ENCODE measurements at places on chromosomes 12 and 14. TPM values are rescaled to one million over a fixed set of nuclear protein-coding genes. Genes with fewer than 3 reads are reported as not detected.

RPL10L gene
- total RNA-seq: not detected

GLI1 gene
- total RNA-seq: 3.0 TPM

RBP5 gene
- total RNA-seq: not detected

INSM2 gene
- total RNA-seq: 0.07 TPM

C3AR1 gene
- not detected for total RNA-seq

TSHR gene
- total RNA-seq: not detected

PCED1B gene
- 1.0 TPM for total RNA-seq

TOMM20L gene
- total RNA-seq: not detected

KLRB1 gene
- total RNA-seq: not detected

HCAR1 gene
- 4.7 TPM for total RNA-seq

ARHGEF40 gene
- 2.7 TPM for total RNA-seq

TEX52 gene
- total RNA-seq: not detected

ITGB7 gene
- total RNA-seq: 3.4 TPM

TTC7B gene
- 43.2 TPM for total RNA-seq

OR8S1 gene
- not detected for total RNA-seq

GLIPR1L2 gene
- total RNA-seq: not detected

RND1 gene
- 7.6 TPM for total RNA-seq

SLC5A8 gene
- not detected for total RNA-seq

PZP gene
- not detected for total RNA-seq

SNW1 gene
- 74.5 TPM for total RNA-seq

CACNA2D4 gene
- total RNA-seq: not detected

HOXC6 gene
- 5.3 TPM for total RNA-seq

A2M gene
- not detected for total RNA-seq

DEPDC4 gene
- 2.0 TPM for total RNA-seq

SERPINA12 gene
- not detected for total RNA-seq

ANG gene
- 6.6 TPM for total RNA-seq

TRIM9 gene
- total RNA-seq: 2.6 TPM

APAF1 gene
- total RNA-seq: 10.1 TPM

ADSS1 gene
- total RNA-seq: 7.9 TPM

KRT3 gene
- total RNA-seq: 0.33 TPM

PLCZ1 gene
- not detected for total RNA-seq

TXNRD1 gene
- 430 TPM for total RNA-seq

SNRPF gene
- total RNA-seq: 47.4 TPM

KRT79 gene
- total RNA-seq: 0.46 TPM

LALBA gene
- total RNA-seq: not detected

AGAP2 gene
- total RNA-seq: 0.23 TPM
